ENCODE measurements at places on chromosomes 4 and X.

GRCh38 chr4:57442831-57443291 lies 332.7 kb upstream of the IGFBP7 start:
- DNase-seq, result peak; percentile 28

DNA sequence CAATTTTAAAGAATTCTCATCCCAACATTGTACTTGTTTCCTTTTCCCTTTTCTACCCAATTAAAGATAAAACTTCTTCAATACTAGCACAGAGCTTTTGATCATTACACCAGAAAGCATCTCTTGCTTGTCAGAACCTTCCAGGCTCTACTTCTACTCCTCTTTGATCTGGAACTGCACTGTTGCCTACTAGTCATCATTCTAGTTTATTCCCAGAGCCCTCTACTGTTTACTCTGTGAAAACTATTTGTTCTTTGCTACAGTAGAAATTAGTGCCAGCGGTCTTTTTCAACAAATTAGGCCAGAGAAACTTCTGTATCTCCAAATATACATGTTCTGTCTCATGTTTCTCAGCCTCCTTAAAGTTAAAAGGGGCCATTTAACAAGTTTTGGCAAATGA lies 46.8 kb upstream of the TMPRSS11F start:
- DNase-seq, result no peak

DNA sequence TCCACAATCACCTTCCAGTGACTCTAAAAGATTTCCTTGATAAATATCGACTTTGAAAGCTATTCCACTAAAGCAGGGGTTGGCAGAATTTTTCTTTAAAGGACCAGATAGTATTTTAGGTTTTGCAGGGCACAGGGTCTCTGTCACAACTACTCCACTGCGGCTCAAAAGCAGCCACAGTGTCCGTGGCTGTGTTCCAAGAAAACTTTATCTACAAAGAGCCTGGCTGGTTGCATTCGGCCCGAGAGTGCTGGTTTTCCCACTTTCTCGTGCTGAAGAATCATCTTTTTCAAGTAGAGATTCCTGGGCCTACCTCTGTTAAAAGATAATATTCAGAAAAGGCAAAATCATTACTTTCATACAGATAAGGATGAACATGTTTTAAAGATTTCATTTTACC lies 55.6 kb downstream of the TSPAN7 start:
- DNase-seq, result no peak

DNA sequence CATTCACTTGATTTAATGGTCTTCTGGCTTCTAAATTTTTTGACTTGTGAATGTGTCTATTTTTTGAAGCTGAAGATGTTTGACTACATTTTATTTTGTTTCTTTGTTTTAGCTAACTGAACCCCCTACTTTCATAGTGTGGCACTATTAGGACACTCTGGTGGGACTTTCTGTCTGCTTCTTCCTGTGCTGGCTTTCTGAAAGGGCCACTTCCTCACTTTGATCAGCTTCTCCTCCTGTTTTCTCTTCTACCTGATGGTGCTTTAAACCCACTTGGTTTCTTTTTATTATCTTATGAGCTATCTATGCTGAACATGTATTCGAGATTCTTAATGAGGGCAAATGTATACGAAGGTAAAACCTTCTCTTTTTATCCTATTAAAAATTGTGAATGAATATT lies 186.1 kb upstream of the CASK start:
- DNase-seq, result no peak

- no peak for DNase-seq
Observed at GRCh38 chr4:153731239-153731638, 28.6 kb downstream of the RNF175 start.

- no peak for DNase-seq
Observed at GRCh38 chr4:171342646-171343045, 470.6 kb upstream of the GALNTL6 start.

DNA sequence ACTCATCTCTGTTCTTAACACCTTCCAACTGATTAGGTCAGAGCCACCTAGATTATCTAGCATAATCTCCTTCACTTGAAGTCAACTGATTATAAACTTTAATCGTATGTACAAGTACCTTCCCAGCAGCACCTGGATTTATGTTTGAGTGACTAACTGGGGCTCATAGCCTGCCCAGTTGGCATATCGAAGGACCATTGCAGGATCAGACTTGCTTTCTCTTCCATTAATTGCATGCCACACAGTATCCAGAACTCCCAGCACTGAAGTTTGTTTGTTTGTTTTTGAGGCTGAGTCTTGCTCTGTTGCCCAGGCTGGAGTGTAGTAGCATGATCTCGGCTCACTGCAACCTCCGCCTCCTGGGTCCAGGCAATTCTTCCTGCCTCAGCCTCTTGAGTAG lies 27.9 kb downstream of the GRK4 start:
- DNase-seq, result no peak

DNA sequence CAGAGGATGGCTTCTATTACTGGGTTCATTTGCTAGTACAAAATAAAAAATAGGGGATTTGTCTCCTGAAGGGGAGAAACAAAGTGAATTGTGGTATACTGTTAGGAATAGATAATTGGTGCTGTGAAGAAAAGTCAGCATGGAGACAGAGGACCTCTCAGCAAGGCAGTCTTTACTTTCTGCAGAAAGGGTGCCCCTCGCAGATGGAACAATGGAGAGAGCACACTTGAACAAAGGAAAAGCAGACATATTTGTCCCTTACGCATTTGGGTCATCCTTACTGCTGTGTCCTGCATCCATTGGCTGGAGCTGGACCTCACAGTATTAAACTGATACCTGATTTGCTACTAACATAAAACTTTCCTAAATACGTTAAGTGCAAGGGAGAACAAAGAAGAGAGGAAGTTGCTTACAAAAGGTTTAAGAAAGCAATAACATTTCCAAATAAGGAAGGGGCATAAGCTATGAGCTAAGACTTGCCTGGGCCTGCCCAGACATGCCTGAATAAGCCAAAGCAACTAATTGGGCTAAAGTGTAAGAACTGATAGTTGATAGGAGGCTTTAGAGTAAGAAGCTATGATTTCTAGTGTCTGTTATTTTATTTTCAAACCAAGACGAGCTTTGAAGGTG lies 83.8 kb downstream of the CCKAR start:
- no peak for DNase-seq

- DNase-seq, result no peak
Observed at GRCh38 chr4:154643493-154643892, 31.0 kb upstream of the FGG start.
